ENCODE measurements at places on chromosomes 6 and 20.

GRCh38 chr6:141594874-141595273 lies 537.9 kb upstream of the GJE1 start:
- DNase-seq, result no peak

DNA sequence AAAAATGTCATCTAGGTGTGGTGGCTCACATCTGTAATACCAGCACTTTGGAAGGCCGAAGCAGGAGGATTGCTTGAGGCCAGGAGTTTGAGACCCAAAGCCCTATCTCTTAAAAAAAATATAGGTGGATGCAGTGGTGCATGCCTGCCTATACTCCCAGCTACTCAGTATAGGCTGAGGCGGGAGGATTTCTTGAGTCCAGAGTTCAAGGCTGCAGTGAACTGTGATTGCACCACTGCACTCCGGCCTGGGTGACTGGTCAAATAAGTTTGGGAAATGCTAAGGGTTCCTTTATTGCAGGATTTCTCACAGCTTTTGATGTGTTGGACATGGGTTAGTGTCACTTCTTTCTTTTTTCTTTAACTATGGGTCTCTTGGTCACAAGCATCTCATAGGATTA lies 261.3 kb downstream of the PLCB1 start:
- DNase-seq, result no peak

DNA sequence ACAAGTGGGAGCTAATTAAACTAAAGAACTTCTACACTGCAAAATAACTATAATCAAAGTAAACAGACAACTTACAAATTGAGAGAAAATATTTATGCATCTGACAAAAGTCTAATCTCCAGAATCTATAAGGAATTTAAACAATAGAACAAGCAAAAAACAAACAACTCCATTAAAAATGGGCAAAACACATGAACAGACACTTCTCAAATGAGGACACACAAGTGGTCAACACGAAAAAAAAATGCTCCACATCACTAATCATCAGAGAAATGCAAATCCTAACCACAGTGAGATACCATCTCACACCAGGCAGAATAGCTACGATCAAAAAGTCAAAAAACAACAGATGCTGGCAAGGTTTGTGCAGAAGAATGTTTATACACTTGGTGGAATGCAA lies 36.2 kb downstream of the STMND1 start:
- no peak for DNase-seq

GRCh38 chr6:27547157-27548075 lies 74.5 kb upstream of the ZNF184 start:
- DNase-seq, result no peak

- DNase-seq, result peak; percentile 73
Observed at GRCh38 chr6:41966961-41967311, 25.3 kb upstream of the CCND3 start.

DNA sequence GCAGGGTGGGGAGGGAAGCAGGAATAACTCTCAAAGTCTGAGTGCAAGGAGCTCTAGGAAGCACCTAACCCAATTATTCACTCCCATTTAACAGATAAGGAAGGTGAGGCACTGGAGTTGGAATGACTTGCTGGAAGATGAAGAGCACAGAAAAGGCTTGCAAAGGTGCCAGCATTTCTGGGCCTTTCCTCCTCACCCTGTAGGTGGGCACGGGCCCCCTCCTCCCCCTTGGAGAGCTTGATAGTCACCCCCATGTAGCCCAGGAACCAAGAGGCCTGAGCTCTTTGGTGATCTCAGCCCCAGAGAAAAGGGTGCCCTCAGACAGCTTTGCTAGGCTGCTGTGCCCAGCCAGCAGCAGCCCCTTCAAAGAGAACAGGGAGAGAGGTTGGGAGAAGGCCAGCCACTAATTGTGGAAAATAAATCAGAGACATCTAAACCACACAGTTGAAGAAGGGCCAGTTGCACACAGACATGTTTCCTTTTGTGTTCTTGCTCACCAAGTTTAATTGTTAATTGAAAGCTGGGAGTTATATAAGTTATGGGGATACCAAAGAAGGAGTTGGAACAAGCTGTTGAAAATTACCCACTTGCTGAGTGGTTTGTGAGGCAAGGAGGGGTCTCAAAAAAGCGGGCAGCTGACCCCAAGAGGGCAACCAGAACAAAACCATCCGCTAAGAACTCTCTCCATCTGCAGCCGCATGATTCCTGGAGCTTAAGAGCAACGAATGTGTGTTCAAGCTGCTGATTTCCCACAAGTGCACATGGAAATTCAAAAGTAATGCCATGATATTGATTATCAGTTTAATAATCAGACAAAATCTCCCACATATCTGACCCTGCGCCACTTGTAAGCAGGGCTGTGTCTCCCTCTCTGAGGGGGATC lies 77.0 kb downstream of the MRPL14 start:
- DNase-seq, result peak; percentile 69

DNA sequence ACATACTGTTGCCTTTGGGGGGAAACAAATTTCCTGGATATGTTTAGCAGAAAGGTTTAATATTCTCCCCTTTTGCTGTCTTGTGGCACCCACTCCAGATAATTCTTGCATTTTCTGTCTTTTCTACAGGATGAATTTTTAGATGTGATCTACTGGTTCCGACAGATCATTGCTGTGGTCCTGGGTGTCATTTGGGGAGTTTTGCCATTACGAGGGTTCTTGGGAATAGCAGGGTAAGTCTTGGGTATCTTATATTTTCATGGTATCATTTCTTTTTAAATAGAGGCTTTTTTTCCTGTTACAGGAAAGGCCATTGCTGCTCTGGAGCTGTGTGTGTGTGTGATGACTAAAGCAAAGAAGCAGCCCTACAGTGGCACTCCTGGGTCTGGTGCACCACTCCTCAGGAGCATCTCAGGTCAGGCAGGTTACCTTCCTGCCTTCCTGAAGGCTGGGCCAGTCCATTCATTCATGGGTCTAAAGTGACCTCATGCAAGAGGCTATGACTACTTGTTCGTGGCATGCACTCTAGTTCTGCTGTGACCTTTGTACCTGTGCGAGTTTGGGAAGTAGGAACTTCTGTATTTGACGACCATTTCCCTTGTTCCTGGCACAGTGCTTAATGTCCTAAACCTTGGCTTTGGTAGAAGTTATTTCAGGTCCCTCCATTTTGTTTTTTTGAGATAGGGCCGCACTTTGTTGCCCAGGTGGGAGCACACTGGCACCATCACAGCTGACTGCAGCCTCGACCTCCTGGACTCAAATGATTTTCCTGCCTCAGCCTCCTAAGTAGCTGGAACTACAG lies 2.2 kb downstream of the RAB5IF start:
- no peak for DNase-seq

DNA sequence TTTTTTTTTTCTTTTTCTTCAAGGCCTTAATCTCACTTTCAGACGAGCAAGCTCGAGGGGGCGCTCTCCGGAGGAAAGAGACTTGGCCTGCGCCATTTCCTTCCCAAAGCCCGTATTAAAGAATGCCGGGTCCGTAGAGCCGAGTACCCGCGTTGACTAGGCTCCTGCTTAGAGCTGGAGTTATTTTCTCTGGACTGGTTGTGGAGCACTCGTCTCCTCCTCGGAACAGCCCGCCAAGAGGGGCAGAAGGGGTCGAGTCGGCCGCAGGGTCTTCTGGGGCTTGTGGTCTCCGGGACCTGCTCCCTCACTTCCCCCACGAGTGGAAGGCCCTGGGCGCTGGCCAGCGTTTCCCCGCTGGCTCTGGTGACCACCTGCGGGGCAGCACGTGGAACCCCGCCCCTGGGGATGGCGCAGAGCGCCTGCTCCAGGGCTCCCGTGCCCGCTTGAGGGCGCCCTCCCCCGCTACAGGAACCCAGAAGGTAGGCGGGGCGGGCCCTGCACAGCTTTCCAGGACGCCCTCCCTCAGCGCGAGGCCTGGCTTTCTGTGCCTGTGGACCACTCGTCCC lies 2.7 kb upstream of the MEI4 start:
- no peak for DNase-seq

DNA sequence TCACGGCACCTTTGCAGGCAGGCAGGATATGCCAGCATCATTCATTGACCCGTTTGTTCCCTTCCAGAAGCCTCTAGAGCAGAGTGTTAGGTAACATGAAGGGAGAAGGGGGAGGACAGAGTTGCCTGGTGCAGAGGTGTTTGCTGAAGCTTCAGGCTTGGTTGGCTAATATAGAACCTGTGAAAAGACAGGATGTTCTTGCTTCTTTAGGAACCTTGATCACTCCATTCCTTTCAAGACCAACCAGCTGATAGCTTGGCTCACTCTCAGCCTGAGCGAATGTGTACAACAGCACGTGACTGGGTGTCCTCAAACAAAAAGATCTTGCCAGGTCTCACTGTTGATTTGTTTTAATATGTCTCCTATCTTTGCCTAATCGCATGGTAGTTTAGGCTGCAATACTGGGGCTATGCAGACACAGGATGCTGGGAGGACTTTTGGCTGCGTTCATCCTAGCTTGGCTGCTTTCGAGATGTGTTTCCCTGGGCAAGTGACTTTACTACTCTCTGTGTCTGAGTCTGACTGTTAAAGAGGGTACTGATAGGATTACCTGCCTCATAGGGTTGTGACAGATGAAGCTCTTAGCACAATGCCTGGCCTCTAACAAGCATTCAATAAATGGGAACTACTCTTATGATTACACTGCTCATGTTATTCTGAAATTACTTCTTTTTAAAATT lies 16.0 kb downstream of the SHLD1 start:
- DNase-seq, result no peak

DNA sequence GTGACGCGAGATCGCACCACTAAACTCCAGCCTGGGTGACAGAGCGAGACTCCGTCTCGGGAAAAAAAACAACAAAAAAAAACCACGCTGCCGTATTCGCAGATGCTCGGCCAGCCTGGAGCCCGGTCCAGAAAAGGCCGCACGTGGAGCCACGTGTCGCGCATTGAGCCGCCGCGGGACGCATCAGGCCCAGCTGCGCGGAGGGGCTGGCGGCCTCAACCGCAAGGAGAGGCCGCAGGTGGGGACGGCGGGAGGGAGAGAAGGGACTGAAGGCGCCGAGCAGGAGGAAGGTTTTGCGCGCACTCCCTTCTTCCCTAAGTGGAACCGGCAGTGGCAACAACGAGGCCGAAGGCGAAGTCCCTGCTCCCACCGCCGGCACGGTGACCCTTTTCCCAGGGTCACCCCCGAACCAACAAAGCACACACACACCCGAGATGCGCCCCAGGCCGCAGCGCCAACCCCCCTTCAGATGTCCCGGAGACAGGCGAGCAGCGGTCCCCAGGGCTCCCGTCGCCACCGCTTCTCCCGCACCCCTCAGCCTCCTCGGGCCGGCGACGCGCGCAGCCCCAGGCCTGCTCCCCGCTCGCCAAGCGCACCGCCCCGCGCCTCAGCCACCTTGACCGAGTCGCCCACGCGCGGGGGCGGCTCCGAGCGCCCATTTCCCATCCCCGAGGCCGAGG lies 681 bp downstream of the SYCP2 start:
- no peak for DNase-seq

DNA sequence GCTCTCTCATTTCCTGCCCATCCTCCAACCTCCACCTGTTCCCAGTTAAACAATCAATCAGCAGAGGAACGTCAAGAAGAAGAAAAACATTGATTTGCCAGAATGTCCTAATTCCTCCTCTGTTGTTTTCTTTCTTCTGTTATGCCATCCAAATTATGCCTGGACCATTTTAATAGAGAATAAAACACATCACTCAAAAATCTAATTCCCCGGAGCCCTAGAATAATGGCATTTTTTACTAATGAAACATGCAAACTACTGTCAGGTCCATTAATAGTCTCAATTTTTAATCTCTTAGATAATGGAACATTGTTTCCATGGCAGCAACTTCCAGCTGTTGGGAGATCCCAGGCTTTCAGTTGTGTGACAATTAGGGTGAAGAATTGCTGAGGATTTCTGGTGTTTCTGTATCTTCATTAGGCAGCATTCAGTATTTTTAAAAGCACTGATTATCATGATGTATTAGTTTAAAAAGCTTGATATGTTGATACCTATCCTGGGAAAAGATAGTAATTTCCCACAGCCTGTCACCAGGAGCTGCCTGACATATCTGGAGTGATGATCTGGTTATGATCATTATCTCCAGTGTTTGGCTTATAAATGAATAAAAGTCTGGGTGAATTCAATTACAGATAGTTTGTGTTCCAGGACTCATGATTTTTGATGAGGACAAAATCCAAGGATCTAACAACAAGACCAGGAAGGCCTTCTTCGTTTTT lies 209.8 kb downstream of the TPBG start:
- no peak for DNase-seq

- no peak for DNase-seq
Observed at GRCh38 chr6:96469312-96469711, 52.3 kb upstream of the UFL1 start.

- no peak for DNase-seq
Observed at GRCh38 chr20:62893700-62894099, 32.1 kb upstream of the TCFL5 start.

DNA sequence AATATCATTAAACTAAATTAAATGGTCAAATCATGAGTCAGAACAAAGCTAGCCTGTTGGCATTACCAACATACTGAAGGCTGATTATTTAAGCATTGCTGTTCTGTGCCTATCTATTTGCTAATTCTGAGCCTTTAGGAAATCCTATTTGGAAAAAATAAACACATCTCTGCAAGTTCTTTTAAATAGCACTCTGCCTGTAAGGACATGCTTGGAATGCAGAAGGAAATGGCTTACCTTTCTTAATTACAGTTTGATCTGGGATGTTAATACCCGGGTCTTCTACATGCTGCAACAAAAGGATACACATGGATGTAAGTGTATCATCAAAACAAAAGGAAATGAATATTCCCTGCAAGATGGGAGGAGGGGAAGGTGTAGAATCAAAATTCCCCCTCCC lies 8.3 kb downstream of the TFAP2A start:
- no peak for DNase-seq

GRCh38 chr6:13212538-13212937 lies 115.8 kb downstream of the TBC1D7 start:
- no peak for DNase-seq

DNA sequence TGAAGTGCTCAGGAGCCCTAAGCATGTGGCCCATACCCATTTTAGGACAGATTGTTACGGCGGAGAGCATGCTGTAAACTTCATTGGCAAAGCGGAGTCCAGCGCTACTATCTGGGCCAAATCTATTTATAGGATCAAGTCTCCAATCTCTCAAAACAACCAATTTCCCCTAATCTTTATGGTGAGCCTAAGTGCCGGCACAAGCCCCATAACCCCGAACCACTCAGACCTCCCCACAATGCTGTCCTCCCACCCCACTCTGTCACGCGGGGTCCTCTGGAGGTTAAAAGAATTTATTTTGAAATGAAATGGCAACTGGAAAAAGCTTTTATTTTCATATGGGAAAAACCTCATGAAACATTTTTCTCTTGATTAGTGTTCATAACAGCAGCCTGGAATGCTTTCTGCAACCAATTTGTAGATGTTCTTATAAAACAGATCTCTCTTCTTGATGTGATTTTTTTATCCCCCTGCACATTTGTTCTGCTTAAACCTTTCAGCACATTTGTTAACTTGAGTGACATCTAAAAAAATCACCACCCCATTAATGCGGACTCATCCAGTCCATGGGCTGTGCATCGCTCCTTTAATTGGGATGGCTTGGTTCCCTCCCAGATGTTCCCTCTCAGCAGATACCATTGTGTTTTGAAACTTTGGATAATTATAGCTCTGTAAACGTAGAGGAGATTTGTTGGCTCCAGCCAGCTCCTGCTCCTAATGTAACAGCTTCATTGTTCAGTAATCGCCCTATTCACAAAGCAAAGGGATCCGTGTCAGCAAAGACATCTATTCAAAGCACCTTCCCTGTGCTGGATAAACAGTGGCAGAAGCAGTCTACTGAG lies 323.6 kb downstream of the CD83 start:
- no peak for DNase-seq
